ENCODE measurements at places on chromosomes 3 and 15. TPM values are rescaled to one million over a fixed set of nuclear protein-coding genes. Genes with fewer than 3 reads are reported as not detected.
A peak's percentile ranks its signal among the peaks of the same experiment; 100 is the strongest.

GRCh38 chr15:38627689-38628277, 63.2 kb upstream of the RASGRP1 start:
- no peaks in the 10 kb centered on the region for H3K4me1 ChIP-seq
- H3K36me3 ChIP-seq: no peaks in the 10 kb centered on the region
- H3K27me3 ChIP-seq: no peaks in the 10 kb centered on the region
- H3K4me3 ChIP-seq: no peak overlapping the region
- DNase-seq: no peak
- no peak overlapping the region for H3K27ac ChIP-seq

DNA sequence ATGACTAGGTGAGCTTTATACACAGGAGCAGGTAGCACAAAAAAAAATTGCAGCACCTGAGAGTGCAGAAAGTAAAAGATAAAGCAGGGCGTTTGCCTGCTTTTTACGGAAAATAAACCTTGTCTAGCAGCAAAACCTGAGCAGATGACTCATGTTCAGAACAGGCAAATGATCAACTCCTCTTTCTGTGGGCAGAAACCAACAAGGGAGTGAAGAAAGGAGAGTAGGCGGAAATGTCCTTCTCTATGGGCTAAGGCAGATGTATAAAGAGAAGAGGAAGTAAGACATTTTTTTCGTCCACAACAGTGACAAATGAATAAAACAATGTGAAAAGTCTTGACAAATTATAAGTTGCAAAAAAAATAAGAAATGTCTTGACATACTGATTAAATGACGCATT, 24.5 kb upstream of the GMNC start:
- H3K4me1 ChIP-seq: no peaks in the 10 kb centered on the region
- no peaks in the 10 kb centered on the region for H3K36me3 ChIP-seq
- H3K27ac ChIP-seq: no peak overlapping the region

- no peaks in the 10 kb centered on the region for H3K27me3 ChIP-seq
- H3K4me1 ChIP-seq: no peaks in the 10 kb centered on the region
- peak; percentile 21 for DNase-seq
Observed at GRCh38 chr3:122247825-122248185, 64.3 kb downstream of the CASR start.

- peaks cover 21% of the 10 kb centered on the region for H3K4me1 ChIP-seq
- DNase-seq: no peak
- H3K27ac ChIP-seq: no peak overlapping the region
- H3K27me3 ChIP-seq: no peaks in the 10 kb centered on the region
- no peak overlapping the region for H3K4me3 ChIP-seq
Observed at GRCh38 chr3:132422531-132422930, 5.2 kb downstream of the DNAJC13 start.

GRCh38 chr3:115359536-115359935, 212.4 kb upstream of the ZBTB20 start:
- no peak overlapping the region for H3K4me3 ChIP-seq
- H3K36me3 ChIP-seq: no peaks in the 10 kb centered on the region
- DNase-seq: no peak
- peaks cover 6% of the 10 kb centered on the region for H3K4me1 ChIP-seq

DNA sequence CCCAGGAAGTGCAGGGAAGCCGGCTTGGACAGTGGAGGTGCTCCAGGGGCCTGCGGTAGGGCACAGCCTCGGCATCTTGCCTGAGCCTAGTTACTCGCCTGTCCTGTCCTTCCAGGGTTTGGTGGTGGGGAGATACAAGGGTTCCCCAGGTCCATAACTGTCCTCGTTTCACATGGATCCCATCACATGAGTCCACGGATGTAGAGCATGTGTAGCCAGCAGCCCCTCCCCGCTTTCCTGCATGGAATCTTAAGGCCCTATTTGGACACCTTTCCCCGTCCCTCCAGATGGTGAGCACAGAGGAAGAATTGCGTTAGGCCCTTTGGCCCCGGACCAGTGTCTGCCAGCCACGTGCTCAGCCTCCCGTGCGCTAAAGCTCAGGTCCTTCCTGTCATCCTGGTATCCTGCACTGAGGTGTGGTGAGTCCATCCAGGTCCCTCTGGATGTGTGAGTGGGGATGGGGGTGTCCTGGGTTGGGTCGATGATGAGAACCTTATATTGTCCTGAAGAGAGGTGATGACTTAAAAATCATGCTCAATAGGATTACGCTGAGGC, 230.4 kb downstream of the SNRPN start:
- DNase-seq: peak; percentile 35
- no peaks in the 10 kb centered on the region for H3K4me1 ChIP-seq
- no peaks in the 10 kb centered on the region for H3K27me3 ChIP-seq
- no peaks in the 10 kb centered on the region for H3K36me3 ChIP-seq
- no peak overlapping the region for H3K4me3 ChIP-seq
- H3K27ac ChIP-seq: no peak overlapping the region

- peaks cover 80% of the 10 kb centered on the region for H3K4me1 ChIP-seq
- peak; percentile 71 for DNase-seq
- H3K36me3 ChIP-seq: peaks cover 28% of the 10 kb centered on the region
- H3K27me3 ChIP-seq: no peaks in the 10 kb centered on the region
- H3K27ac ChIP-seq: peak overlapping the region; percentile 68
Observed at GRCh38 chr3:53244271-53244670, 11.6 kb downstream of the TKT start.

GRCh38 chr3:138078096-138078495, 37.3 kb downstream of the DZIP1L start:
- no peak overlapping the region for H3K4me3 ChIP-seq
- DNase-seq: no peak
- no peaks in the 10 kb centered on the region for H3K27me3 ChIP-seq
- no peak overlapping the region for H3K27ac ChIP-seq
- H3K36me3 ChIP-seq: no peaks in the 10 kb centered on the region

GRCh38 chr3:152196782-152197181, 71.9 kb upstream of the MBNL1 start:
- H3K4me1 ChIP-seq: peaks cover 8% of the 10 kb centered on the region
- peak overlapping the region; percentile 11 for H3K4me3 ChIP-seq
- no peaks in the 10 kb centered on the region for H3K36me3 ChIP-seq
- DNase-seq: no peak
- no peaks in the 10 kb centered on the region for H3K27me3 ChIP-seq

DNA sequence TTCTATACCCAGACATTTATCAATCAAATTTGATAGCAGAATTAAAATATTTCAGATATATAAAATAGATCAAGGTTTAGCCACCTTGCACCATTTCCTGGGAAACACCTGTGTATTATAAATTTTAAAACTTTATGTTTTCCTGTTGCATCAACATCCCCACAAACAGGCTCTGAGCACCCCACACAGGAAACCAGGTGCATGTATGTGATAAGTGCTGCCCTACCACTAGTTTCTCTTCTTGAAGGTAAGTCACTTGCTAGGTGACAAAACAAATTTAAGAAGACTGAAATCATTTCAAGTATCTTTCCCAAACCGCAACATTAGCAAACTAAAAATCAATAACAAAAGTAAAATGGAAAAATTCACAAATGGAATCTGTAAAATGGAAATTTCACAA, 496.1 kb upstream of the CCDC54 start:
- H3K4me3 ChIP-seq: no peak overlapping the region
- DNase-seq: no peak
- no peaks in the 10 kb centered on the region for H3K4me1 ChIP-seq
- H3K27ac ChIP-seq: no peak overlapping the region

GRCh38 chr3:159884661-159885402, 103.8 kb upstream of the IL12A start:
- no peaks in the 10 kb centered on the region for H3K27me3 ChIP-seq
- peaks cover 14% of the 10 kb centered on the region for H3K4me1 ChIP-seq
- H3K36me3 ChIP-seq: no peaks in the 10 kb centered on the region
- DNase-seq: no peak
- H3K4me3 ChIP-seq: no peak overlapping the region

- DNase-seq: peak; percentile 59
- peaks cover 63% of the 10 kb centered on the region for H3K36me3 ChIP-seq
- H3K27me3 ChIP-seq: no peaks in the 10 kb centered on the region
- H3K4me1 ChIP-seq: peaks cover 39% of the 10 kb centered on the region
- peak overlapping the region; percentile 92 for H3K27ac ChIP-seq
- H3K4me3 ChIP-seq: peak overlapping the region; percentile 79
Observed at GRCh38 chr3:184176377-184177330, 2.0 kb downstream of the AP2M1 start.

DNA sequence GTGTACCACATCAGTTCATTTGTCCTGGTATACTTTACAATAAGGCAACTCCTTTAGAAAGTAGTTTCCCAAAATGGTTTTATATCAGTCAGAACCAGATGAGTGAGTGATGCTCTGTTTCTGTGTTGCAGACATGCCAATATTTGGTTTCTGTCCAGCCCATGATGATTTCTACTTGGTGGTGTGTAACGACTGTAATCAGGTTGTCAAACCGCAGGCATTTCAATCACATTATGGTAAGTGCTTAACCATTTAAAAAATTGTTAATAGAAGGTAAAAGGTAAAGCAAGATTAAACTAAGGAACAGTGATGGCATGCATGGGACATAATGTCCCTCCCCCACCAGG, 40.0 kb upstream of the SCAANT1 start:
- H3K27ac ChIP-seq: no peak overlapping the region
- DNase-seq: no peak
- H3K4me1 ChIP-seq: peaks cover 14% of the 10 kb centered on the region
- no peaks in the 10 kb centered on the region for H3K27me3 ChIP-seq
- H3K4me3 ChIP-seq: no peak overlapping the region

DNA sequence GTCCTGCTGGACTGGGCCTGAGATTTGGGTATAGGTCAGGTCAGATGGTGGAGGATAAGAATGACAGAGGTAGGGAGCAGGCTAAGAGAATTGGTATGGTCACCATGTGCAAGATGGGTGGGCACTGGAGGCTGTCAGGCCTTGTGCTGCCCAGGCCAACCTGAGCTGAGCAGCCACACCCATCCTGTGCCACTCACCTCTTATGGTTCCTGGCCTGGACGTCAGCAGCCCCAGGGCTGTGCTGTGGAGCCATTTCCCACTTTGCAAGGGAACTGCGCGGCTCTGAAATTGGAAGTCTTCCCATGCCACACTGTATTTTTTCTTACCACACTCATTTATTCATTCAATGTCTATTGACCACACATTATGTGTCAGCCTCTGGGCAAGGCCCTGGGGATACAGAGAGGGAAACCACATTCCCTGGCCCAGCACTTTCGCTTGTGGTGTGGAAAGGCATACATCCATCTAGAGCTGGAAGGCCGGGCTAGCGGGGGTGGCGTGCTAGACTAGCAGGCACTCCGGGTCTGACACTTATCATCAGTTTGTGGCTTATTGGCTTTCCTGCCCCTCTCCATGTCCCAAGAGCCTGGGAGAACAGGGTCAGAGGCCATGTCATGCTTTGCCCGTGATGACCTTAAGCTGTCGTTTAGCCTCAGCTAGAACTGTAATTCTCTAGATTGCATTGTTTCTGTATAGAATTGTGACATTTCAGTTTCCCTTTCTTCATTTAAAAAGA, 51.1 kb upstream of the POLG start:
- DNase-seq: peak; percentile 30
- H3K4me3 ChIP-seq: no peak overlapping the region
- no peaks in the 10 kb centered on the region for H3K4me1 ChIP-seq
- no peak overlapping the region for H3K27ac ChIP-seq

GRCh38 chr15:66906668-66907614, 158.5 kb upstream of the SMAD3 start:
- DNase-seq: no peak
- H3K4me1 ChIP-seq: no peaks in the 10 kb centered on the region
- H3K27ac ChIP-seq: no peak overlapping the region
- H3K36me3 ChIP-seq: no peaks in the 10 kb centered on the region

DNA sequence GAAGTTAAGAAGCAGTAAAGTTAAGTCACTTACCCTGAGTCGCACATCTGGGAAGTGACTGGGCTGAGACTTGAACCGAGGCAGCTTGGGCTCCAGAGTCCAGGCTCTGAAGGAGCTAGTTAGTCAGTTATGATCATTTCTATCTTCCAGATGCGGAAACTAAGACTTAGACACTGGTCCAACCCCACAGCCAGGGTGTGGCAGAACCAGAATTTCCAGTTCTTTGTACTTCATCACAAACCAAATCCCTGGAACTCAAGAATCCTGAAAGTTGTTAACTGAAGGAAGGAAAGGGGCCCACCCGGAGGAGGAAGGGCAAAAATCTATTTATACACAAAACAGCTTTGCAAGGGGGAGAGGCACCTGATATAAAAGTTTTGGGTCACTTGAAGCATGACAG, 389.9 kb downstream of the SHQ1 start:
- H3K27me3 ChIP-seq: no peaks in the 10 kb centered on the region
- no peak for DNase-seq
- no peaks in the 10 kb centered on the region for H3K36me3 ChIP-seq
- H3K27ac ChIP-seq: no peak overlapping the region

GRCh38 chr15:89381331-89381730, 46.7 kb upstream of the POLG start:
- H3K4me3 ChIP-seq: no peak overlapping the region
- peaks cover 29% of the 10 kb centered on the region for H3K27me3 ChIP-seq
- H3K4me1 ChIP-seq: peaks cover 15% of the 10 kb centered on the region
- DNase-seq: no peak
- no peaks in the 10 kb centered on the region for H3K36me3 ChIP-seq

DNA sequence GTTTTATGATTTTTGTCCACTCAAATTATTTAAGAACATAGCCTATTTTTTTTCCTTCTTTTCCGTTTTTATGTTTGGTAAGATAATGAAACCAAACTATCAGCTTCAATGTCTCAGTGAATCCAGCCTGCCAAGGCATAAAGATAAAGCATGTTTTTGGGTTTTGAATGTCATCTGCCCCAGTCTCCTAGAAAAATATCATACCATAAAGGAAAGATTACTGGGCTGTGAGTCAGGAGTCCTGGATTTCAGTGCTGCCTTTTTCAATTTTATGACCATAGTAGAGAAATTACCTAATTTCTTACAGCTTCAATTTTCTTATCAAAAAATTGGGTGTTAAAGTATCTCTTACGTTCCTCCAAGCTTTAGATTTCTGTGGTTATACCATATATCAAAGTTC, 87.5 kb downstream of the GAP43 start:
- DNase-seq: no peak
- H3K36me3 ChIP-seq: no peaks in the 10 kb centered on the region
- H3K27ac ChIP-seq: no peak overlapping the region
- no peaks in the 10 kb centered on the region for H3K4me1 ChIP-seq
- no peak overlapping the region for H3K4me3 ChIP-seq

GRCh38 chr3:170037463-170038433, at the start of gene GPR160:
Gene GPR160 (plus strand): TSS chr3:170037995. CDS start chr3:170083973, 45,978 bp downstream.
- peak within 1 kb of the TSS; percentile 55 for H3K4me3 ChIP-seq
- peak; percentile 97 for DNase-seq
- H3K36me3 ChIP-seq: no peaks in the 10 kb centered on the region
- peaks cover 19% of the 10 kb centered on the region for H3K4me1 ChIP-seq
- peak within 1 kb of the TSS; percentile 66 for H3K27ac ChIP-seq

- H3K36me3 ChIP-seq: no peaks in the 10 kb centered on the region
- H3K4me3 ChIP-seq: no peak overlapping the region
- DNase-seq: no peak
- no peaks in the 10 kb centered on the region for H3K27me3 ChIP-seq
Observed at GRCh38 chr3:44240061-44240460, 1.6 kb upstream of the TOPAZ1 start.

- H3K4me3 ChIP-seq: no peak overlapping the region
- H3K36me3 ChIP-seq: no peaks in the 10 kb centered on the region
- no peaks in the 10 kb centered on the region for H3K27me3 ChIP-seq
- no peaks in the 10 kb centered on the region for H3K4me1 ChIP-seq
Observed at GRCh38 chr3:108862865-108863798, 40.5 kb downstream of the TRAT1 start.

Gene DNAJC19
- total RNA-seq: 36.3 TPM

Gene ITIH1
- total RNA-seq: 0.54 TPM

Gene FOXB1
- total RNA-seq: not detected

Gene SLC28A1
- total RNA-seq: not detected

Gene SLC51B
- 2.7 TPM for total RNA-seq

Gene C3orf80
- total RNA-seq: 0.30 TPM

Gene WWTR1
- total RNA-seq: 119 TPM

Gene CYP19A1
- 0.81 TPM for total RNA-seq

Gene C3orf49
- total RNA-seq: not detected

Gene TRAT1
- 1.2 TPM for total RNA-seq

Gene TRH
- total RNA-seq: not detected
